Heart left ventricle (tissue), 16 donors: ENCODE measurements at places on chromosomes 16 and 17. TPM values are rescaled to one million over a fixed set of nuclear protein-coding genes. Genes with fewer than 3 reads are reported as not detected.

LPO gene
- total RNA-seq = not detected

- DNase-seq = no peak
Measured at GRCh38 chr17:13572581-13572980, 29.1 kb downstream of the HS3ST3A1 start.

GRCh38 chr17:17876959-17877528, 40.3 kb upstream of the SREBF1 start:
- DNase-seq = peak; percentile 76

- DNase-seq = peak; percentile 96
Measured at GRCh38 chr16:70438969-70439862, at the start of gene ST3GAL2. Gene ST3GAL2, minus strand, starts transcription at chr16:70439100. Its CDS starts 40,570 bp downstream, at chr16:70398530.

DNA sequence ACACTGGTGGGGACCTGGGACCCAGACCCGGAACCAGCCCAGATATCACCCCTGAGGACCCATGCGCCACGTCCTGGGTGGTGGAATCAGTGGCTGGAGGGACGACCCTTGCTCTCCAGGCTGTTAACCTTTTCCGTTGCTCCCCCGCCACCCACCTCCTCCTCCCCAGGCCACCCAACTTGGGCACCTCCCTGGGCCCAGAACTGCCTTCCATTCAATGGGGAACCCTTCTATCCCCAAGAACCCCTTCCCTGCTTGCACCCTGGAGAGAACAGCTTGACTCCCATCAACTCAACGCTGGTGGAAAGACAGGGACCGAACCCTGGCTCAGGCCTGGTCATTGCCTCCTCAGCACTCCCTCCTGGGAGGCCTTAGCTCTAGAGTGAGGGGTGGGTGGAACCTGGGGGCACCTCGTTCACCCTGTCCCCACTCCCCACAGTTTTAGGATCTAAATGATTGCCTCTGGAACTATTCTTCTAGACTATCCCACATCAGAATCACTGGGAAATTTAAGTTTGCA, 5.7 kb upstream of the IL32 start:
- DNase-seq = no peak

DNA sequence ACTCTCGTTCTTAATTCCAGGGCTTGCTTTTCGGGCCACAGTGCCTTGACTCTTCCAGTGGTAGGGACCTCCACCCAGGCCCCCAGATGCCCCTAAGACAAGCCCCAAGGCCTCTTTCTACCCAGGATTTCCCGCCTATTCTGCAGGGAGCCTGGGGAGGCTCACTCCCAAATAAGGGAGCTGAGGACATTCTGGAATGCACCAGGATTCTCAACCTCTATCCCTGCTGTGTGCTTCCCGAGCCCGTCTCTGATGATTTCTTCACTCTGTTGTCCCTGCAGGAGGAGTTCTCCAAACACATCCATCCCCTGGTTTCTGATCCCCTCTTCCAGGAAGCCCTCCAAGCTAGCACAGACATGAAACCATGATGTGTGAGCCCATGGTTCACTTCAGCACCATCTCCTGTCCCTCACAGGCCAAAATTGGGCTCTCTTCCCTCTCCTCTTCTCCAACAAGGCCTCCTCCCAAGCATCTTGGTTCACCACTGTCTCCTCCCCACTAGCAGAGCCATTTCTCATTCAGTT, 255.9 kb downstream of the KATNIP start:
- no peak for DNase-seq

DNA sequence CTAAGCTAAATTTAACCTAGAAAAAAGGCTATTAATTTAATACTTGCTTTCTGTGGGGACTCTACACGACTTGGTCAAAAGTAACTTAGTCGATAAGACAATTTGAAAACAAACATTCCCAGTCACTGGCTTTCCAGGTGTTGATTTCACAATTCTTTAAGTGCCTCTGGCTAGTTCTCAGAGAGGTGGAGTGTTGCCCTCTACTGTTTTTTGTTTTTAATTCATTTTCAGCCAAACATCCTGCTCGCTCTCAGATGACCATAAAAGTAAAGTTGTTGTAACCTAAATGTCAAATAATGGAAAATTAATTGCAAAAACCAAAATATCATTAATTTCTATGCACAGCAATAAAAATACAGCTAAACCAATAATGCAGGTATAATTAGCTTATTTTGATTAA, 107.1 kb downstream of the MYO1D start:
- DNase-seq = no peak

- DNase-seq = no peak
Measured at GRCh38 chr17:8825802-8826201, 26.6 kb upstream of the MFSD6L start.

GRCh38 chr16:78421181-78421708, 321.8 kb downstream of the WWOX start:
- DNase-seq = no peak

GRCh38 chr16:87278191-87279093, 38.8 kb downstream of the C16orf95 start:
- DNase-seq = peak; percentile 75

DNA sequence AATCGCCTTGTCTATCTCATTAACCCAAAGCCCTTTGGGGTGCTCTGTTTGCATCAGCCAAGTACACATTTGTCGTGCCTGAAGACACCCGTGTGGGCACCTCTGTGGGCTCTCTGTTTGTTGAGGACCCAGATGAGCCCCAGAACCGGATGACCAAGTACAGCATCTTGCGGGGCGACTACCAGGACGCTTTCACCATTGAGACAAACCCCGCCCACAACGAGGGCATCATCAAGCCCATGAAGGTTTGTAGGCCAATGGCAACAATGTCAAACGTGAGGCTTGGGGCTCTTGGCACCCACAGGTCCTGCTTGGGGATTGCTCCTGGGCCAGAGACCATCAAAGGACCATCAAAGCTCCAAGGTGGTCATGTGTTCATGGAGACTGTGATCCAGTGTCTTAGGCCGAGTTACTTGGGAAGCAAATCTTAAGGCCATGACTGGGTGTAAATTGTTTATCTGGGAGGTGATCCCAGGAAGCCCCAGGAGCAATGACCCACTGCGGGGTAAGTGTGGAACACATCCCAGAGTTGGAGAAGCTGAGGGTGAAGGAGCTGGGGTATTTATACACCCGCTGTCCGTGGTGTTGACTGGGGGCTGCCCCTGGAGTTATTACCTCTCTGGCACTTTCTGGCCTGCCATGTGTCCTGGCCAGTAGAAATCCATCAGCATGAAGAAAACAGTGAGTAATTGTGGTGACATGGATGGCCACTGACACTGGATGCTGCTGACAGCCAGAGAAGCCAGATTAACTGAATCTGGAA, 24.0 kb downstream of the CDH5 start:
- DNase-seq = no peak

DNA sequence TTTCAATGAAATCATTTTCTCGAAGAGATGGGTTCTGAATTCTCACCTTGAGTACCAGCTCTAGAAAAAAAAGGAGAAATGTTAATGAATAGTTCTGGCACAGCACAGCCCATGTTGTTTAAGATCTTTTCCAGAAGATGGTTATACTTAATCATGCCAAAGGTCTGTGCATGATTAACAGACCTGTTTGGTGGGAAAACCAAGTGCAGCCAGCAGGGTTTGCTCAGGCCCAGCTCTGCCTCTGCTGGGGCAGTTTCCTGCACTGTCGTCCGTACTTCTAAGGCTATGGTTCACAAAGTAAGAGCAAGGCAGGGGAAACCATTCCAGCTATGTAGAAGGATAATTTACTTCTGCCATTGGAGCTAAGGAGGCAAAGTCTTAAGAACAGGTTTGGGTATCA, 10.7 kb downstream of the ANKRD40 start:
- DNase-seq = no peak

- DNase-seq = no peak
Measured at GRCh38 chr16:66468321-66468965, 41.3 kb downstream of the BEAN1 start.
